ENCODE measurements at places on chromosomes 5 and 9. TPM values are rescaled to one million over a fixed set of nuclear protein-coding genes. Genes with fewer than 3 reads are reported as not detected.

- no peak for DNase-seq
Observed at GRCh38 chr5:81850501-81851357, 99.8 kb upstream of the SSBP2 start.

- DNase-seq: no peak
Observed at GRCh38 chr9:96113032-96113431, 188.9 kb downstream of the HSD17B3 start.

DNA sequence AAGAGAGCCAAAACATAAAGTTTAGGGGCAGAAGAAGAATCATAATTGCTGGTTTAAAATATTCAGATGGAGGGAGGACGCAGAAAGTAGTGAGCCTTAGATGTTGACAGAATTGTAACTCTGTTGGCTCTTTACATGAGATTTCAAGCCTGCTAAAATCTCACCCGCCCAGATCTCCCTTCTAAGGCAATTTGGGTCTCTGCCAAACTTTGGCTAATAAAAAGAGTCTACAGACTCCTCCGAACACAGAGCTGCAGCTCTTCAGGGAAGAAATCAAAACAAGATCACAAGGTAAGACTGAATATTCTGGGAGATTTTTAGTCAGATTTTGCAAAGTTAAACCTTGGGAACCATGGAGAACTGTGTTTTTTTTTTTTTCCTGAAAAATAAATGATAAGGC, at the start of gene IL33:
Gene IL33, plus strand, starts transcription at position 246 of the 400 bp plus-strand sequence. CDS start 25,888 bp downstream, outside the sequence.
- no peak for DNase-seq

- DNase-seq: no peak
Observed at GRCh38 chr5:55159763-55160492, at the start of gene GPX8. Gene GPX8, plus strand, starts transcription at chr5:55160171. Its CDS starts 22 bp downstream, at chr5:55160193.

DNA sequence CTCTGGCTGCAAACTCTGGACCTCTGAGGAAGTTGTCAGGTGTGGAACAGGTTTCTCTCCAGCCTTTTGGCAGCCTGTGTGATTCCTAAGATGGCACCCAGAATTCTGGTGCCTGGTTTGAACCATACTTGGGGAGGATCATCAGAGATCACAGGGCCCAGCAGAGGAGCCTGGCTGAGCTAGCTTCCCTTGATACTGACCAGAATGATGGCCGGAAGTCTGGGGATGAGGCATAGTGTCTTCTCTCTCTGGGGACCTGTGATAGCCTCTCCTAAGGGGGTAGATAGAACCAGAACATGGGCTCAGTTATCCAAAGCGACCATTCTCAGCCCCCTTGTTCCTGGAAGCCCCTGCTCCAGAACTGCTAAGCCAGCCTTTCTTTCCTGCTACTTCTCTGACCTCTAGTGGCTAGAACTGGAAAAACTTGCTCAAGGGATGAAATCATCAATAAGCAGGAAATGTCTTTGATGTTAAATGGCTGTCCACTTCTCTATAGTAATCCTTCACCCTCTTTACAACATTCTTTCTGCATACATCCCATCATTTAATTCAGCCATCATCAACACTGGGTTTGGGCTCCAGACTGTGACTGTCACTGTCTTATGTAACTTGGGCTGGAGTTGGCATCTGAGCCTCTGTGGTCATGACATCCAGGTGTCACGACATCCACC, 55.1 kb downstream of the C9orf152 start:
- no peak for DNase-seq

GRCh38 chr9:75918154-75918553, 27.7 kb downstream of the PCSK5 start:
- DNase-seq: no peak

DNA sequence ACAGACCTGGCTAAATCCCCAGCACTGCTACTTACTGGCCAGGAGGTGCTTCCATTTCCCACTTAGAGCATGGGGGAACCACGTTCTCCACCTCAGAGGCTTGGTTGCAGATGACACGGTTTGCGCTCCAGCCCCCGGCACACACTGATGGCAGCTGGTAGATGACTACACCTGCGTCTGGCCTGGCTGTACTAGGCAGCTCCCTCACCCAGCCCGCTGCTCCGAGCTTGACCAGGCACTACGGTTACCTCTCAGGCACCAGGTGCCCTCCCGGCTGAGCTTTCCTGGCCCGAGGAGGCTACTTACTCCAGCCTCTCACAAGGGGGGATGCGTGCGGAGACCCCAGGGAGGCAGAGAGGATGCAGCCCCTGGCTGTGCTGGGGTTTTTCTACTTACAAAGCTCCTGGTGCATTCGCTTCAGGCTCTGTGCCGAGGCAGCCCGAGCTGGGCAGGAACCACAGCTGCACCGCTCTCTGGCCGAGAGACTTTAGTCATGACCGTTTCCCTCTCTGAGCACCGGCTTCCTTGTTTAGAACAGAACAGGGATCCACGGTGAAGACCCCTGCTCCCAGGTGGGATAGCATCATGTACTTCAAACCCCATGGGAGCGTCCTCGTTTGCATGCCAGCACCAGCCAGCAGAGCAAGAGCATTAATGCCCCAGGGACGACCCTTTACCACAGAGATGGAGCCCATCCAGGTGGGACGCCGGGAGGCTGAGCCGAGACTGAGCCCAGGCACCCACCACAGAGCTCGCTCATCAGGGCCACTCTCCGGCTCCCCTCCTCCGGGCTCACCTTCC, 7.6 kb upstream of the GBGT1 start:
- DNase-seq: no peak

The MRPL50 gene
- total RNA-seq: 5.1 TPM

The FBXW2 gene
- total RNA-seq: 46.2 TPM

The C7 gene
- 96.0 TPM for total RNA-seq

The LRRTM2 gene
- total RNA-seq: not detected

Data from left lobe of liver (tissue), 2 donors.